ENCODE measurements at places on chromosomes 7 and 10.

- DNase-seq, result no peak
Measured at GRCh38 chr7:150572496-150572895, 5.3 kb downstream of the GIMAP4 start.

GRCh38 chr10:111142092-111142768, 65.4 kb downstream of the ADRA2A start:
- no peak for DNase-seq

- no peak for DNase-seq
Measured at GRCh38 chr10:75994357-75995040, 563.1 kb downstream of the LRMDA start.

- no peak for DNase-seq
Measured at GRCh38 chr7:39880556-39880955, 69.5 kb upstream of the CDK13 start.

DNA sequence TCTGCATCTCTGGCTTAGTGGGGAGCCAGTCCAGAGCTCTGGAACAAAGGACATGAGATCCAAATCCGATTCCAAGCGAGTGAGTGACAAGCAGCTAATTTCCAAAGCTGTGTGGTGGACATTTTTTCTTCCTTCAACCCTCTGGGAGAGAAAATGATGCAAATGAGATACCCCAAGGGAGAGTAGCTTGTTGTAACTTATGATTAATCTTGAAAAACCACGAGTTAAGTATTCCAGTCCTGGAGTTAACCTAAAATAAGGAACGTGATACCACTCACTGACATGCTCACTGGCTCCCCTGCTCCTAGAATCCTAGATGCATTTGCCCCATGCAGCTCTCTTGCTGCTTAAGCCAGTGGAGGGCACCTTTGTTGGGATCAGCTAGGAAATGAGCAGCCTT, 116.0 kb upstream of the HABP2 start:
- DNase-seq, result no peak

- no peak for DNase-seq
Measured at GRCh38 chr7:95472581-95473161, 13.1 kb upstream of the ASB4 start.

DNA sequence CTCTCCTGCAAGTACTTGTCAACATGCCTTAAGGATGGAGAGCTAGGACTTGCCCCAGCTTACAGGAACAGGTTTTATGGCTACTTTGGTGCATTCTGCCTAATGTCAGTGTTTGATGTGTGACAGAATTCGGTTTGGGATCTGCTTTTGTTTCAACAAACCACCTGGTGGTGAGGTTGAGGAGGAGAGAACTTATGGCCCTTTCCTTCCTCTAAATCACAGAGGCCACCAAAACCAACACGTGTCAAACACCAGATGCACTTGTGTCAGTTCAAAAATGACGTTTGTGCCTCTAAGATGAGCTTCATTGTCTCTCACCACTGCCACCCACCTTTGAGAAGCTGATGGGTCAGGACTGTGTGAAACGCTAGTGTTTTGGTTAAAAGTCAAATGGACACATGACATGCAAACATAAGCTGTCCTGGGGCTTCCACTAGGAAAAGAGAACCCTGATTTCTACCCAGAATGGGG, 83.9 kb downstream of the OSBPL3 start:
- no peak for DNase-seq

GRCh38 chr7:158106272-158106671, 481.4 kb downstream of the PTPRN2 start:
- DNase-seq, result no peak

DNA sequence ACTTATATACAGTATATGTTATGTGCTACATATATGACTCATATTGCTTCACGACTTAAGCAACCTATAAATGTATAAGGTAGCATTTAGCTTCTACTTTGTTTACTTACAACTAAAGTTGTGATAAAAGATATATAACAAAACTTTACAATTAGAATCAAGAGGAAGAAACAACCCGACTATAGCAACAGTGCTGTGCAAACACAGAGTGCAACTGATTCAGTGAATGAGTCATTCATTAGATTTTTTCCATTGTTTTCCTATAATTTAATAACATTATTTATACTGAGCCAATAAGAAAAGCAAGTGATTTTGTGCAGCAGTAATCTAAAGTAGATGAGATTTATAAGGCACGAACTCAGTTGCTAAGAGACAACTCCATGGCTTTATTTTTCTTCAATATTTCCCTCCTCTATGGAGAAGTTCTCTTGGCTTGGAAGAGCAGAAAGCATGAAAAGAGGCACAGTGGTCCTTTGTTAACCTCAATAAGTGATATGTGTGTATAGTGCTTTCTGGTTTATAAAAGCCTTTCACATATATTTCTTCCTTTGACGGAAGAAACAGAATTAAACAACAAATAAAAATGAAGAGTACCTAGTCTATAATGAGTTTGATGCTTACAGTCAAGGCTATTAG, 19.8 kb downstream of the CEP41 start:
- no peak for DNase-seq

- no peak for DNase-seq
Measured at GRCh38 chr10:84583501-84583900, 255.1 kb downstream of the CCSER2 start.

DNA sequence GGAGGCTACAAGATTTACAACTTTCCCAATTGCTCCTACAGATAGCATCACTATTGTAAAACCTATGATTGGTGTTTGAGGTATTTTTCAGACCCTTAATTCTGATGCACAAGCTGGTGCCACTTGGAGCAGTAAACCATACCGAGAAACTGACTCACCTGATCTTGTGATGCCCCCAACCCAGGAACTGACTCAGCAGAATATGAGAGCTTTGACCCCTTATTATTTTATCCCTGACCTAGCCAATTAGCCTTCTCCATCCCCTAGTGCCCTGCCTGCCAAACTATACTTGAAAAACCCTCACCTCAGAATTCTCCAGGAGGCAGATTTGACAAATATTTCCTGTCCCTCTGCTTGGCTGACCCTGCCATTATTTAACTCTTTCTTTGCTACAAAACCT, 585.9 kb upstream of the GHITM start:
- no peak for DNase-seq

DNA sequence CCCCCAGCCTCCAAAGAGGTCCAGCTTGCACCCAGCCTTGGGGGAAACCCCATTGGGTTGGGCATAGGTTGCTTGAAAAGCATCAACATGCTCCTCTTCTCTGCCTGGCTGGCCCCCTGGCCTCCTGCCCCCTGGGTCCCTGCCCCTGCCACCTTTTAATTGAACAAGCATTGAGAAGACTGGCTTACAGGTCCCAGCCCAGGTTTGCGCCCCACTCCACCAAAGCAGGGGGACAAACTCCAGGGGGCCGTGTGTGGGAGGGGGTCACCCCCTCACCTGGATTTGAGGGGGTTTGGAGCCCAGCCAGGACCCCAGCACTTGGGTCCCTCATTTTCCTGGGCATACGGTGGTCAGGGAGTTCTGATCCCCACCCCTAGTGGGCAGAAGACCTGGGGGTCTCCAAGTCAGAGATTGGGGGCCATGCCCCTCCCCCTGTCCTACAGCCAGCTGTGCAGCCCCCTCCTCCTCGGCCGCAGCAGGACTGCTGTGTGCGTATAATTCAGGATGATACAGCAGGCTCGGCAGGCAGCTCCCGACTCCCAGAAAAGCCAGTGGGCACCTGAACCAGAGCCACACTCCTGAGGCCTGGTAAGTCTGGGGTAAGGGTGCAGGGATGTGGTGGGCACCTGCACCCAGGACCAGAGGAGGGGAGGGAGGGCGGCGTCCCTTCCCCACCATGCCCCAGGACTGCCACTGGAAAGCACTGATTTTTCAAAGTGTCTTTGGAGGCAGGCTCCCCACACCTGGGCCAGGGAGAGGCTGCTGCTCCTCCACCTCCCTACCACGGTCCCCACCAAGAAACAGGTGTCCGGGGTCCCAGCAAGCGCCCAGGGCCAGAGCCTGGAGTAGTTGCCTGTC, 1.7 kb downstream of the ELFN1 start:
- DNase-seq, result no peak

DNA sequence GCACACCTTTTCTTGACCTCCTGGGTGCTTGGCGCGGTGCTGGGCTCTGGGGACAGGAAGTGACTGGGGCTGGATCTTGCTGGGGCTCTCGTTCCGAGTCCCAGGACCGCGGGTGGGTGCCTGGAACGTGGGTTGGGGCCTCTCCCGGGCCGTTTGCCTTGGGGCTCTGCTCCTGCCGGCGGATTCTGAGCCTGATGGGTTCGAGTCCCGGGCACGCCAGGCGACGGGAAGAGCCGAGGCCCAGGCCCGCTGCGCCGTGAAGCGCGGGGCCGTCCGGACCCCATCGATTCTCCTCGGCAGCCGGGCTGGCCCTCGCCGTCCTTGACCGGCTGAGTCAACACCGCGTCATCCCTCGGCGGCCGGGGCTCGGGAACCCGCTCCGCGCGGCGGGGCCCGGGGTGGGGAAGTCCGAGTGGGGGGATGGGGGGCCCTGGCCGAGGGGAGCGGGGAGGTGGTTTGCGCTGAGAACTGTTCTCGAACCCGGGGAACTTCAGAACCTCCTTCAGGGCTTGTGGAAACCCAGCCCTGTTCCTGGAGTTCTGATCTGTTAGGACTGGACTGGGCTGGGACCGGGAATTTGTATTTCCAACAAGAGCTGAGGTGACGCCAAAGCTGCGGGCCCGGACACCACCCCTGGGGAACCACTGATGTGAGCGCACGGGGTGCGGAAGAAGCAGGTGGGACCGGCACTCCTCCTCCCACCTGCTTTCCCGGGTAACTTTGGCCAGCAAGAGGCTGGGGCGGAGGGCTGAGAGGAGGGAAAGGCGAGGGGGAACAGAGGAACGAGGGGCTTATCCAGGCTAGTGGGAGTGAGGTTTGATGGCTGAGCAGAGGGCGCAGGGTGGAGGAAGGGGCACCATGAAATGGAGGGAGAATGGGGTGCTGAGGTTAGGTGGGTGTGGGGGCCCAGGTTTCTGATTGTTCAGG, 6.2 kb downstream of the HHEX start:
- no peak for DNase-seq

GRCh38 chr10:33900596-33900995, 566.1 kb upstream of the NRP1 start:
- DNase-seq, result no peak

GRCh38 chr10:77391605-77392235, 245.9 kb downstream of the KCNMA1 start:
- no peak for DNase-seq

DNA sequence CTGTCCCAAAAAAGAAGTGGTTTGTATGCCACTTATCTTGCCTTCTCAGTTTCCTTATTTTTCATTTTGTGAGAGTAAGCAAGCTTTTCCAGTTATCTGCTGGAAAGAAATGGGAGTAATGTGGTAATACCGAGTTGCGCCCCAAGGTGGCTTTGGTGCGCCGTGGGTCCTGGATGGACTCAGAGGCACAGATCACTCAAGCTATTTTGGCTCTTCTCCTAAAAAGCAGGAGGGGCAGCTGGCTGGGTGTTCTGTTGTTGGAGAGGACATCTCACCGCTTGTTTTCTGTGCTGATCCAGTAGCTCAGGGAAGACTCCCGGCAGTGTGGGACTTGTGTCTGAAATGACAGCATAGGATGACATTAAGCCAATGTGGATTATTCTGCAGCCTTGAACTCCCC, 16.4 kb downstream of the PRKRIP1 start:
- no peak for DNase-seq

DNA sequence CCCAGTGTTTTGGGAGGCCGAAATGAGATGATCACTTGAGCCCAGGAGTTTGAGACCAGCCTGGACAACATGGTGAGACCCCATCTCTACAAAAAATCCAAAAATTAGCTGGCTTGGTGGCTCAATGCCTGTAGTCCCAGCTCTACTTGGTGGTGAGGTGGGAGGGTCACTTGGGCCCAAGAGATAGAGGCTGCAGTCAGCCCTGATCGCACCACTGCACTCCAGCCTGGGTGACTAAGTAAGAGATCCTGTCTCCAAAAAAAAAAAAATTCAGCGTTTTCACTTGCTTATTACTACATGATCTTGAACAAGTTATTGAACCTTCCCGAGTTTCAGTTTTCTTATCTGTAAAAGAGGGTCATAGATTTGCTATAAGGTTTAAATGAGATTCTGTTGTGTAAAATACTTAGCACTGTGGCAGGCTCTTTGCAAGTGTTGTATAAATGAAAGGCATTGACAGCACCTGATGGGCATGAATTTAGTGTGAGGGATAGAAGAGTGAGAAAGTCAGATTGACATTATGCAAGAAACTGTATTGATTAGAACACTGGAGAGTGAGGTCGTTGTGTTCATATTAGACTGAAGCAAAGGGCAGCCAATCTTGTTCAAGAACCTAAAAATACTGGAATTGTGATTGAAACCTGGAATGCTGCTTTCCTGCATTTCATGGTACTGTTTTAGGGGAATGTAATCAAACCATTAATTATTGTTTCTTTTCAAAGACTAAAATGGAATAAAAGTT, 136.8 kb downstream of the LCOR start:
- no peak for DNase-seq

- no peak for DNase-seq
Measured at GRCh38 chr7:101140746-101141382, 13.4 kb upstream of the AP1S1 start.

- no peak for DNase-seq
Measured at GRCh38 chr10:26031300-26031699, 97.3 kb downstream of the MYO3A start.

- DNase-seq, result no peak
Measured at GRCh38 chr7:33722383-33723101, 182.8 kb upstream of the BMPER start.

DNA sequence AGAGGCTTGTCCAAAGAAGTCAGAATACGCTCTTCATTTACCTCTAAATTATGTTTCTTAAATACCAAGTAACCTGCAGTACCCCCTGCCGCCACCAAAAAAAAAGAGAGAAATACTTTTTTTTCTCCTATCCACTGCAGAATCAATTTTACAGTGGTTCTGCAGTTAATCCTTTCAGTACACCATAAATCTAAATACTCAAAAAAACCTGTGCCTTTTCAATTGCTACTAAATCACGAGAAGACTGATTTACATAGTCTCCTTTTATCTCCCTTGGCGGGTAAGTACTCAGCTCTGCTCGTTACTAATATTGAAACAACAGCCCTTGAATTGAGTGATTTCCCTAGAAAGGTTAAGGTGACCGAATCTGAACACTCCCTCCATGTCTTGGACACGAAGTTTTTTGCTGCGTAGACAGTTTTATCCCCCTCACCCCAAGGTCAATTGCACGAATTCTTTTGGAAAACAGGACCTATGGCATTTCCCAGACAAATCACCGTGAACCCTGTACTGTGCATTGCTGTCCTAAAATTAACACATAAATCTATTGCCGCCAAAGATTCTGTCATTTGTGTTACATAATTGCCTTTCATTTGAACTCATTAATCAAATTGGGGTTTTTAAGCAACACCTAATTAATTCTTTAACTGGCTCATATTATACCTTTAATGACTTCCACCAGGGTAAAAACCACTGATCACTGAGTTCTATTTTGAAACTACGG, 512 bp upstream of the VIM start:
- no peak for DNase-seq
